A549 treated with GW870086 at 1 μM for 4 hours (cell line): ENCODE measurements at places on chromosomes 12 and 14. TPM values are rescaled to one million over a fixed set of nuclear protein-coding genes. Genes with fewer than 3 reads are reported as not detected.

NTF3 gene
- total RNA-seq, result 0.09 TPM in 1 of 5 replicates, not detected in the others

PRPH gene
- total RNA-seq, result 1.6 to 2.1 TPM (median 2.0 TPM) in 5 replicates

GPD1 gene
- 0.11 to 0.35 TPM (median 0.19 TPM) in 5 replicates for total RNA-seq

CISTR gene
- total RNA-seq, result not detected in 5 replicates

GDF3 gene
- total RNA-seq, result not detected in 5 replicates

FZD10 gene
- total RNA-seq, result not detected in 5 replicates

SPX gene
- total RNA-seq, result 3.4 to 4.4 TPM (median 3.7 TPM) in 5 replicates

LBHD2 gene
- not detected in 5 replicates for total RNA-seq

TBX3 gene
- 30.1 to 40.3 TPM (median 37.4 TPM) in 5 replicates for total RNA-seq

KLHL33 gene
- total RNA-seq, result not detected in 5 replicates

TMEM119 gene
- total RNA-seq, result 0.05 to 0.16 TPM (median 0.15 TPM) in 3 of 5 replicates, not detected in the others

CCDC88C gene
- 5.5 to 7.4 TPM (median 6.2 TPM) in 5 replicates for total RNA-seq

SOCS2 gene
- 15.9 to 19.2 TPM (median 17.9 TPM) in 5 replicates for total RNA-seq

CNTN1 gene
- total RNA-seq, result 38.7 to 59.8 TPM (median 55.1 TPM) in 5 replicates

CAPZA3 gene
- not detected in 5 replicates for total RNA-seq

PLEKHG3 gene
- total RNA-seq, result 21.0 to 34.4 TPM (median 31.7 TPM) in 5 replicates

AQP2 gene
- not detected in 5 replicates for total RNA-seq

KRT82 gene
- total RNA-seq, result not detected in 5 replicates

CABP1 gene
- 0.15 to 0.46 TPM (median 0.21 TPM) in 5 replicates for total RNA-seq
